GM23338 (cell line): ENCODE measurements at places on chromosomes 3 and 15.

DNA sequence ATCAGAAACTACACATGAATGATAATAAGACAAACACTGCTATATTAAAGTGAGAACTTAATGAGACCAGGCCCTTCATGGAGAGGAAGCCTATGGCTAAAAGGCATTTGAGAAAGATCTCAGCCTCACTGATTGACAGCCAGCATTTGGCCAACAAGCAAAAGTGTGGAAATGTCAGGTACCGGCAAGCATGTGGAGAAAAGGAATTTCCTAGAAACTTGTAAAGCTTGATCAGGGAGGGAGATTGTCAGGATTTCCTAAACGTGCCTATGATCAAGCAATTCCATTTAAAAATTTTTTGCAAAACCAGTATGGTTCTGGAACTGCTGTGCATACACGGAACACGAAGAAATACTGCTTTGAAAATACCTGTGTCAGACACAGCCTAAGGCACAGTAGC lies 220.3 kb upstream of the ATP10A start:
- DNase-seq = no peak

- peak; percentile 9 for DNase-seq
These were observed 383.0 kb upstream of the RARB start for GRCh38 chr3:25044762-25045710.

- no peak for DNase-seq
These were observed 56.9 kb upstream of the VGLL3 start for GRCh38 chr3:87047852-87048251.

DNA sequence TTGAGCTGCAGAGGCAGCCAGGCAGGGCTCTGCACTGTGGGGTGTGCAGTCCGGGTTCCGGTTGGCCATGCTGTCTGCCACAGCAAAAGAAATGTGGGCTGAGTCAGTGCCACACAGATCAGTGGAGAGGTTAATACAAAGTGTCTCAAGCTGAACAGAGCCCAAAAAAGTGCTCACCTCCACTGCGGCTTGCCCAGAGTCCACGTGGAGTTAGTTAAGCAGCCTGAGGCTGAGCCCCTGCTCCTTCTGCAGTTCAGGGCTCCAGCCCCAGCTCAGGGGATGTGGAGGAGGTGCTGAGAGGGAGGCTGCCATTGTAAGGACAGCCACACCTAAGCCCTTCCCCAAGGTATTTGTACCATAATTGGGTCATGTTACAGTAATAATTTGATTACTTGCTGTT lies 85.3 kb downstream of the LRRK1 start:
- DNase-seq = no peak

- DNase-seq = no peak
These were observed 40.6 kb downstream of the ACAD9 start for GRCh38 chr3:128919988-128920387.

DNA sequence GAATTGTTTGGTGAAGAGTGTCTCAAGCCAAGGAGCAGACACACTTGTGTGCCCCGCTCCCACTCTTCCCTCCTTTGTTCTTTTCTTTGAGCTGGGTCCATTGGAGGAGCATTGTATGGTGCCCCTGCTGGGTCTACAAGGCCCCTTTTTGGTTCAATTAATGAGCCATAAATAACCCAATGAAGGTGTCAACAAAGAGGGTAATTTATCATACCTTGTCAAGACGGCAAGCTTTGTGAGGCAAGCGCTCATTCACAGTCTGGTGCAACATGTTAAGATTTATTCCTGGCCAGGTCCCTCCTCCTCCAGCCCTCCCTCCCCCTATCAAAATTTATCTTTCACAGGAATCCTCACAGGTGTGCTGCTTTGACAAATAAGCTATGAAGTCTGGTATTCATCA lies 300.1 kb downstream of the RORA start:
- no peak for DNase-seq

DNA sequence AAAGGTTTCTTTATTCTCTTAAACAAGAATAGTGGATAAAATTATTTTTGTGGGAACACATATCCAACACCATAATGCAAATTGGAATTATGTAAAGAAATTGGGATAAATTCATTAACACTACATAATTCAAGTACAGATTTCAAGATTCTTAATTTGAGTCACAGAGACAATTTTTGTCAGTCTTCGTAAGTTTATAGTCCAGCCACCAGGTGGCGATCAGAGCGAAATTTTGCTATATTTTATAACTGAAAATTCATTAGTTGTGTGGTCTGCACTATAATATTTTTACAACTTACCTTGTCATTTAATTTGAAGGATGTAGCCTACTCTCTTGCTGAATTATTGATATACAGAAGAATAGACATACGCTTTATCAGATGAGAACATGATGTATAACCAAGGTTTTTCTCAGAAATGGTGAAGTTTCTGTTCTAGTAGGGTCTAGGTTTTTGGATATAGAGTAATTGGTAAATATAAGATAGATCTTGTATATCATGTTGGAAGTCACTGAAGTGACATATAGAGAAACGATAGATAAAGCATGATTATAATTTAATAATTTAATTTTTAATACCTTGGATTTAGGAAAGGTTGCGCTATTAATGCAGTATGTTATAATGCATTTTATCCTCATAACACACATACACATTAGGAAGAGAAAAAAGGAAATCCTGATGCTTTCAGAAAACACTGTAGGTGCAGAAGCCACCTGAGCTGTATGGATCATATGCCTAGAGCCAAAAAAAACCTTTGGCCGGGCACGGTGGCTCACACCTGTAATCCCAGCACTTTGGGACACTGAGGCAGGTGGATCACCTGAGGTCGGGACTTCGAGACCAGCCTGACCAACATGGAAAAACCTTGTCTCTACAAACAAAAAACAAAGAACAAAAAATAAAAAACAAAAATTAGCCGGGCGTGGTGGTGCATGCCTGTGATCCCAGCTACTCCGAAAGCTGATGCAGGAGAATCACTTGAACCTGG lies 31.7 kb downstream of the PLSCR4 start:
- peak; percentile 40 for DNase-seq

- DNase-seq = no peak
These were observed 188.9 kb downstream of the AGBL1 start for GRCh38 chr15:86268558-86268957.

DNA sequence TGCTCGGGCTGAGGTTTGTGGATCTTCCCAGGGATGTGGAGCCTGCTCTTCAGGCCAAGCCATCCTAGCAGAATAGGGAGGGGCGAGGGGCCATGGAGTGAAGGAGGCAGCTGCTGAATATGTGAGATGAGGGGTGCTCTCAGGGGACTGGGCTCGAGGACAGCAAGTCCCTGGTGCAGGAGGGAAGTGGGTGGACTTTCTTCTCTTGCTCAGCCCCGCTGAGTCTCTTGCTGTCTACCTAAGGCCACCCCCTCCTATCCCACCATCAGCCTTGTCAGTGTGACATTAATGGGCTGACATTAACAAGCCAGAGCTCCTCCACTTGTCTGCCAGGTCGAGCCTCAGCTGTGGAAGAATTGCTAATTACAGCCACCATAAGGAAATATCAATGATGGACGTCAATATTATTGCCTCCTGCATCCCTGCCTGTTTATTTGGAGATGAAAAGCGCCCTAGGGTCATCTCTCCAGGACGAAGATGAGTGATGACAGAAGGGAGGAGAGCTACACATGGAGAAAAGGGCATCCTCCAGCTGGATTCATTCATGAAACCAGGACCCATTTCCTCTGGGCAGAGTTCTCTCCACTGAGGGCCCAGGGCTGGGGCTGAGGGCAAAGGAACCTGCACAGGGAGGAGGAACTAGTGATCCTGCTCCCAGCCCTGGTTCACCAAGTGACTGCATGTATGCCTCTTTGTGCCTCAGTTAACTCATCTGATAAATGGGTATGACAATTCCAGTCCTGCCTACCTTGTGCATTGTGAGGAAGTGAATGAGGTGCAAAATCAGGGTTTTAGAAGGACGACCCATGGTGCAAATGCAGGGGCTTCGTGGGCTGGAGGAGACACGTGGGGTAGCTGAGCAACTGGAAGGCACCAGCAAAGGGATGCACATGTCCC lies 34.9 kb upstream of the LINGO1 start:
- DNase-seq = no peak

GRCh38 chr15:42118650-42119445 lies 24.5 kb upstream of the PLA2G4D start:
- DNase-seq = peak; percentile 59

DNA sequence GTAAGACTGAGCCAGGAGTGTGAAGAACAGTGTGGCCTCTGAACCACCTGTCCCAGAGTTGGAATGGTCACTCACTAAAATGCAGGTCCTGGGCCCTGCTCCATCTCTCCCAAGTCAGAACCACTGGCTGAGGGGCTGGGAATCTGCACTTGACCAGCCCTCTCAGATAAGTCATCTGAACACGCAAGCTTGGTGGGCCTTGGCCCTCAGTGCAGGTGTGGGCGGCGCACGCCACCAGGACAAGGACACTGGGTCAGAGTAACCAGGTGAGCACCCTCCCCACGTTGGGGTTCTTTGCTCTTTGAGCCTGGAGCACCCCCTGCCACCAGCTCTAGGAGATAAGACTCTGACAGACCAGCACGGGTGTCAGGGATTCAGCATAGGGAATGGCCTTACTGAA lies 42.7 kb downstream of the KIF9 start:
- no peak for DNase-seq

- DNase-seq = no peak
These were observed 265.2 kb downstream of the SUCLG2 start for GRCh38 chr3:67389176-67389575.

DNA sequence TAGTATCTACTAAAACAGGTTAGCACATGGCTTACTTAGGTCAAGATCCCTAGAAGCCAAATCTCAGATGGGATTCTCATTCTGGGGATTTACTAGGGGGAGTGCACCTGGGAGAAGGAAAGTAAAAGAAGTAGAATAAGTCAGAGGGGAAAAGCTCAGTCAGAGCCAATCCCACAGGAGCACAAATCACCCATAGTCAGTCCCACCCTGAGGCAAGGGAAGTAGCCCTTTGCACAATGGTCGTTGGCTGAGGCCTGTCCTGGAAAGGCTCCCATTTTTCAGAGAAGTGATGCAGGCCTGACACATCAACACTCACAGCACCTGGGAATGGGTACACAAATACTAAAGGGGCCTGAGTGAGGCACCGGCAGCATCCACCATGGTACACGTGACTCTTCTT lies 39.8 kb downstream of the SST start:
- no peak for DNase-seq

DNA sequence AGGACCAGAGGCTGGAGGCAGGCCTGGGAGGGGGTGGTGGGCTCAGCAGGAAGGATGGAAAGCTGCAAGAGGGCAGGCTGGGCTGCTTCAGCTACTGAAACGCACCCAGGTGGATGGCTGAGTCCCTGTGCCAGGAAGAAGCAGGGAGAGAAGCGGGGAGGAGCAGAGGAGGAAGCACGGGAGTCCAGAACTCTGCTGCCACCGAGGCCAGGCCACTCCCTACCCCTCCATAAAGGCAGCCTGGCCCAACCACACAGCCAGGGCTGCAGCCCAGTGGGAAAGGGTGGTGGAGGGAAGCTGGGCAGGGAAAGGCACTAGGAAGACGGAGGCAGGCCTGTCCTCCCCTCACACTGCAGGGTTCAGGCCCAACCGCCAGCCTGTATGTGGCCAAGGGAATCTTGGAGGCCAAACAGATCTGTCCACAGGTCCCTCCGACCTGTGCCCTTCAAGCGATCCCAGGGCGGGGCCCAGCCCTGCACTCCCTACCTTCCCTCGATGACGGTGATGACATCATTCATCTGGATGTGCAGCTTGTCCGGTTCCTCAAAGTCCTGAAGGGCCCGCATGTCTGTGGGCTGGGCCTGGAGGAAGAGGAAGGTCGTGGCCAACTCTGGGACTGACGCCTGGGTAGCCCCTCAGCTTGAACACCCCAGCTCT lies 30.5 kb downstream of the TNK2 start:
- no peak for DNase-seq

GRCh38 chr15:100245487-100245820 lies 96.3 kb downstream of the ADAMTS17 start:
- DNase-seq = no peak

DNA sequence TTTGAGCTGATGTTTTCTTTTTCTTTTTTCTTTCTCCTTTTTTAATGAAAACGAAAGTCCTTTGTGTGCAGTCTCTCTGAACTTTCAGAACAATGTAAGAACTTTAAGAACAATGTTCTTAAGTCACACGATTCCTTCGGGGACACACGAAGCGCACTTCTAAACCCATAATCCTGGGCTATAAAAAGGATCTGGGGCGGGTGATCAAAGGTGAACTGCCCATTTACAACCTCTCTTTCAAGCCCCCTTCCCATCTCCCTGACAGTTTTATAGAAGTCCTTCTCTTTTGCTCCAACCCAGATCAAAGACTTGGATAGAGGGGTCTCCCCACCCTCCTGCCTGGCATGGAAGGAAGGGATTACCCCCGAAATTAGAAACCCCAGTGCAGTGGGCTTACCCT lies 126.8 kb downstream of the BDH1 start:
- DNase-seq = no peak

GRCh38 chr3:16665282-16665741 lies 60.1 kb upstream of the DAZL start:
- DNase-seq = peak; percentile 60

- DNase-seq = no peak
These were observed 17.7 kb downstream of the ENTPD3 start for GRCh38 chr3:40404591-40405198.

DNA sequence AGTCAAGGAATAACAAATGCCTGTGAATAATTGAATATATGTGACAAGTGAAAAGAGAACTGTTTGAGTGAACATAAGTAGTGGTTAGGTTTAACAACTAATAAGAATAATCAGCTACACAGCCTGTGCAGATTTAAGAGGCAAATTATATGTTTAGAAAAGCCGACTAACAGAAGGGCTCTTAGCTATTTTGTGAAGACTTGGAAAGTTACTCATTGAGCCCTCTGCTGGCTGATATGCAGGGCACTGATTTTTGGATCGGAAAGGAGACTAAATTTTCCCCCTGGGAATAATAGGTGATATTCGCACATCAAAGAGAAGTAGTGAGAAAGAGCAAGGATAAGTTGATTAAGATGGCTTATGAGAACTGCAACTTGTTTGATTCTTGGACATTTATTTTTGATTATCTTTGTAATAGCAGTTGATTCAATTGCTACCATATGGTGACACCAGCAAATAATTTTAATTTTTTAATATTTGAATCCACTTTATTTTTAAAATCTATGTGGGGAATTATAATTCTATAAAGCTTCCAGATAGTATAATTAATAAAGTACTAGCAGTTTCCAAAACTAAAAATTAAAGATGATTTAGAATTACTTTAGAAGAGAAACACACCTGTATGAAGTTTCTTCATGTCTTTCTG lies 156.2 kb downstream of the NLGN1 start:
- peak; percentile 81 for DNase-seq

GRCh38 chr3:186570941-186571643 lies 572 bp downstream of the DNAJB11 start:
- peak; percentile 7 for DNase-seq
